H54 (cell line): ENCODE measurements at places on chromosomes 3 and 15.

- DNase-seq, result no peak
Measured at GRCh38 chr15:67818464-67818863, 6.8 kb upstream of the SKOR1 start.

DNA sequence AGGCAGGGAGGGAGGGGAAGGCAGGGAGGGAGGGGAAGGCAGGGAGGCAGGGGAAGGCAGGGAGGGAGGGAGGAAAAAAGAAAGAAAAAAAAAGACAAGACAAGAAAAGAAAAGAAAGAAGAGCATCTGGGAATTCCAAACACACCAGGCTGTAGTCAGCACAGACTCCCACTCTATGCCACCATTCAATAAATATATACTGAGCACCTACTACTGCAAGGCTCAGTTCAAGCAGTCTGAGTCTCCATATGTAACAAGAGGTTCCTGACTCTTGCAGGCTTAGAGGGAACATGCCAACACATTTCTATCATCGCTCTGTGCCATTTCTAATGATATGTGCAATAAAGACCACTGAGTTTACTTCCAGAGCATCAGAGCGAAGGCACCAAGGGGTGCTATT, 47.7 kb downstream of the ANXA2 start:
- no peak for DNase-seq

DNA sequence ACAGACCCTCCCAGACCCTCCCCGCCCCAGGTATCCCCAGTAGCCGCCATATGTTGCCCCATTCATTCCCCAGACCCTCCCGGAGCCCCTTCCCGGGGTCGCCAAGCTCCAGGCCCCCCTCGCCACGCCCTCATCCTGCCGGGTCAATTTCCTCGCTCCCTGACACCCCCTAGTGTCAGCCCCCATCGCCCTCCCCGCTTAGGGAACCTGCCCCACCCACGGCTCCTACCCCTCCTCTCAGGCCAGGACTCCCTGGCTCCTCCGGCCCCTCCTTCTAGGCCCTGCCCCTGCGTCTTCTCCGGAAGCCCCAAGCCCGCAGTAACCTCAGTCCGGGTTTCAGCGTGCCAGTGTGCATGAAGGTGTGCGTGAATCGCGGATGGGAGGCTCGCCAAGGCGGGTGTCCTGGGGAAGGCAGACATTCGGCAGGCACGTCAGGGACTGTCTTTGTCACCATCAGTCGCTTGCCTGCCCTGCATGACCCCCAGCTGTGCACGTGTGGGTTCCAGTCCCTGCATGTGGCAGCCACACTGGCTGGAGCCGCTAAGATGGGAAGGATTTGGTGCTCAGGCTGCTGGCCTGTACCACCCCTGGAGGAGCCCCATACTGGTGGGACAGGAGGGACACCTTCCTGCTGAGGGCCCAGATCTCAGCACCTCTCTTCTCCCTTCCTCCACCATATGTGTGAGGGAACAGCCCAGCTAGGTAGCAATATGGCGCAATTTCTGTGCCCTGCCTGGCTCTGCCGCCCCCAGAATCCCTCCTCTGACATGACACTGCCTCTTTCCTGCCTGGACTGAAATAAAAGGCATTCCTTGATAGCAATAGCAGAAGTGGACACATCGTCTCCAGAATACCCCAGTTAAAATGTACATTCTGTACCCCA, 693 bp downstream of the DISP2 start:
- no peak for DNase-seq

DNA sequence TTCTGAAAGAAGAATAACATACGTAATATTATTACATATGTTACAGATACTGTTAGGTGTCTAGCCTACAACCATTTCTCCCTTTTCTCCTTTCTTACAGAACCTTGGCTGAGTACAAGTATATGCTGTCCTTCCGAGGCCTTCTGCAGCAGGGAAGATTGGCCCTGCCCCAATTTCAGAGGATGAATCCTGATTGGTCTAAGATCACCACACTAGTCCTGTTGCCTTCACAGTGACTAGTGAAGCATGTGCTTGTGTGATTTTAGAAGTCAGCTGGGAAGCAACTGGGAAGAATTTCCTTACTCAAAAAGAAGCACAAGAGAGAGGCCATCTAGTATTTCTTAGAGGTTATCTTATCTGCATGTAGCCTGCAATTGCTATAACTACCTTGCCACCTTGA, 30.6 kb upstream of the MECOM start:
- DNase-seq, result no peak

GRCh38 chr3:124767264-124767663, 37.0 kb downstream of the UMPS start:
- DNase-seq, result no peak

DNA sequence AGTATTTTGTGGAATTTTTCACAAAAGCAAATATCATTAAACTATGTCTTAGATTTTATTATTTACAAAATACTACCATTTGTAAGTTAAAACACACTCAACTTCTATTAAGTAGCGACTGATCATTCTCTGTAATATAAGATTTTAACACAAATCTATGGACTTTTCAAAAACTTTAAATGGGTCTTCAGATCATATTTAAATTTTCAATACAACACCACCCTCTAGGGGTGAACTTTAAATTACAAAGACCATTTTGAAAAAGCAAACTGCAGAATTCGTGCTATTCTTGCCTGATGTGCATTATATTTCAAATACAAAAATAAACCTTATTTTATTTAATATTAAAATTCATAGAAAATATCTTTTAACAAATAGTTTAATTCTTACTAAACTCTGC, 8.2 kb upstream of the VGLL4 start:
- no peak for DNase-seq
